ENCODE measurements at places on chromosomes 3 and 15.

GRCh38 chr3:105459566-105460290 is 93.0 kb downstream of the ALCAM start:
- DNase-seq = no peak

- peak; percentile 67 for DNase-seq
These were observed 24.0 kb downstream of the ABI3BP start for GRCh38 chr3:100968932-100969906.

DNA sequence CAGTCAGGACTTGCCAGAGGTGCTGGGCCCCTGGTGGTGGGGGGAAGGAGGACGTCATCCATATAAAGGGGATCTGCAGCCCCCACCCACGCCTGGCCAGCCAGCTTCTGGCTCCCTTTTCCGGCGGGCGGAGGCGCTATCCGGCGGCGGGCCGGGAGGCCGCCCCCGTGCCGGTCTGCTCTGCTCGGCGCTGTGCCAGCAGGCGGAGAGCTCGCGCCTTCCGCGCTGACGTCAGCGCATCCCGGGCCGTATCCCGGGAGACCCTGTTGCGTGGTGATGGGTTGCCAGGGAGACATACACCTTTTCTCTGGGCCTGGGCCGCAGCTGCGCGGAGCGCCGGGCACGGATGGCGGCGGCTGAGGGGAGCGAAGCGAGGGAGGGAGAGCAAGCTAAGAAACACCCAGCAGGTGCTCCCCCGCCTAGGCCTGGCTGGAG is 1.1 kb downstream of the FAM131A start:
- DNase-seq = peak; percentile 96

GRCh38 chr3:64039981-64040733 is 16.9 kb upstream of the PSMD6 start:
- DNase-seq = no peak

- no peak for DNase-seq
These were observed 296.6 kb downstream of the SUCLG2 start for GRCh38 chr3:67357610-67358458.

DNA sequence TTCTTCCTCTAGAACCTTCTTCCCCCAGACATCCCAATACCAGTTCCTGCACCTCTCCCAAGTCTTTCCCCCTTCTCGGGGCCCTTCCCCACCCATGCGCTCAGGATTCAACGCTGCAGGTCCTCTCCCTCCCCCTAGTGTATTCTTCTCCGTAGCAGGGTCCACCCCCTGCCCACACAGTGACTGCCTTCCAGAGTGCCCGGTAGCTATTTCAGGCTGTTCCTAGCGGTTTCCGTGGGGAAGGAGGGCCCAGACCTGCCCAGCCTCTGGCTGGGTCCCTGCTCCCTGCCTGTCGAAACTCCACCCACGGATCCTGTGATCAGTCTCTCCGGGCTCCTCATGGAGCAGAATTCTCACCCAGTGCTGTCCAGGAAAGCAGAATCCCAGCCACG is 45.2 kb upstream of the SEC61A1 start:
- DNase-seq = no peak

- DNase-seq = no peak
These were observed 15.2 kb downstream of the TRNT1 start for GRCh38 chr3:3141939-3142338.

GRCh38 chr15:39310633-39311032 is 270.2 kb upstream of the THBS1 start:
- no peak for DNase-seq

DNA sequence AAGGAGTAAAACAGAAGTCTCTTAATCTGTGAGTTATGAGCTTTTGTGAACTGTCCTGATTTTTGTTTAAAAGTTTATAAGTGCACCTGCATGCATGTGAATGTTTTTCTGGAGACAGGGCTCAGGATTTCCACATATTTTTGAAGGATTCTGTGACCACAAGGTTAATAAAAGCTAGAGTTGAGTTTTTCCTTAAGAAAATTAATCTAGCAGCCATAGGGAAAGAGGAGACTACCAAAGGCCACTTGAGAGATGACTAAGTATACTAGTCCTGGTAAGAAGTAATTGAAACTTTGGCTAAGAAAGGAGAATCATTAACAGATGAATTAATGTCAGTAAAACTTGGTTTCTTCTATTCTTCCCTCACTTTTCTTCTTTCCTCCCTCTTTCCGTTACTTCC is 176.8 kb upstream of the EPHA3 start:
- DNase-seq = no peak

Measured in right cardiac atrium (tissue), 5 donors.